ENCODE measurements at places on chromosomes 11 and 22.

DNA sequence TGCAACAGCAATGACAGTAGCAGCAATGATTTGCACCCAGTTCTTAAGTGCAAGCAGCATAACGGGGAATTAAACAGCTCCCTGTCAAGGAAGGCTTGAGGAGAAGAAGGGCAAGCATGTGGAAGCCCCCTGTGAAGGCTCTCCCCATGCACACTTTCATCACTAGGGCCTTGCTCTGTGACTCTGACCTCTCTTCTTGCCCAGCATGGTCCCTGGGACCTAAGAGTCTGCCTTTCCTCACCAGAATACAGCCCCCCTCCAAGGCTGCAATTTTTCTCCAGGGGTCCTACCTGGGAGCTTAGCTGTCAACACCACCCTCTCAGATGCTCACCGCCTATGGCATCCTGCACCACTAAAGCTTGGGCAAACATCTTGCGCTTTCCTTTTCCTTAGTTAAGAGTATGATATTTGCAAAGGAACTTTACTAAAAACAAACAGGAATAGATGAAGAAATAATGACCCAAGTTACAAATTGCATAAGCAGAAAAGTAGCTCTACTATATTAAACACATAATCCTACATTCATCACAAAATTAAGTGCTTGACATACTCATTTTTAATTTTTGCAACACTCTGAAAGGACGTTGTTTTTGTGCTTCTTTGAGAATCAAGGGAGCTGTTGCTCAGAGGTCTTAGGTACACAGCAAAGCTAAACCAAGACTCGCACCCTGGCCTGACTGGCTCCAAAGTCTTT lies 187.6 kb downstream of the ADAMTS15 start:
- no peak for DNase-seq

DNA sequence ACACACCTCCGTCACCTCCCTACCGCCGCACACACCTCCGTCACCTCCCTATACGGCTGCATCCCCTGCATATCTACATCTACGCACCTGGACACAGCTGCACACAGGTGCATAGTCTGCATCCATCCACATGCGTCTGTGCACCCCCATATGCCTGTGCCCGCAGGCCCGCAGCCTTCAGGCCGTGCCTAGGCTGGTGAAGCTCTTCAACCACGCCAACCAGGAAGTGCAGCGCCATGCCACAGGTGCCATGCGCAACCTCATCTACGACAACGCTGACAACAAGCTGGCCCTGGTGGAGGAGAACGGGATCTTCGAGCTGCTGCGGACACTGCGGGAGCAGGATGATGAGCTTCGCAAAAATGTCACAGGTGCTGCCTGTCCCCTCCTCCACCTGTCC lies 4.8 kb downstream of the PKP3 start:
- DNase-seq, result no peak

DNA sequence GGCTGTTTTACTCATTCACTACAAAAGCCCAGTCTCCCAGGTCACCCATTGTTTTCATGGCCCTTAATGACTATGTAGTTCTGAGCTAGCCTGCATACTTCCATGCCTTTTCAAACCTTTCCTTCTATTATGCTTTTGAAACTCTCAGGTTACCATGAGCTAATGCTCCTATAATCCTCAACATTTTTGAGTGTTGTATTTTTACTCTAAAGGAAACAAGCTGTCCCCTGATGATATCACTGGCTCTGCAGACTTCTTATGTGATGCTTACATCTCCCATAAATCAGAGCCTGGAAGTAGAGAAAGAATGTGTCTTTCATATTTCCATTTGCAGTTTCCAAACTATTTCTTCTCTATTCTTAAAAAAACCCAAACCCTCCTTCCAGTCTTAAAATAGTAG lies 159.0 kb upstream of the RAG2 start:
- no peak for DNase-seq

GRCh38 chr11:9078113-9079086 lies 13.0 kb downstream of the SCUBE2 start:
- no peak for DNase-seq

GRCh38 chr11:87972133-87972532 lies 203.1 kb downstream of the RAB38 start:
- DNase-seq, result no peak

DNA sequence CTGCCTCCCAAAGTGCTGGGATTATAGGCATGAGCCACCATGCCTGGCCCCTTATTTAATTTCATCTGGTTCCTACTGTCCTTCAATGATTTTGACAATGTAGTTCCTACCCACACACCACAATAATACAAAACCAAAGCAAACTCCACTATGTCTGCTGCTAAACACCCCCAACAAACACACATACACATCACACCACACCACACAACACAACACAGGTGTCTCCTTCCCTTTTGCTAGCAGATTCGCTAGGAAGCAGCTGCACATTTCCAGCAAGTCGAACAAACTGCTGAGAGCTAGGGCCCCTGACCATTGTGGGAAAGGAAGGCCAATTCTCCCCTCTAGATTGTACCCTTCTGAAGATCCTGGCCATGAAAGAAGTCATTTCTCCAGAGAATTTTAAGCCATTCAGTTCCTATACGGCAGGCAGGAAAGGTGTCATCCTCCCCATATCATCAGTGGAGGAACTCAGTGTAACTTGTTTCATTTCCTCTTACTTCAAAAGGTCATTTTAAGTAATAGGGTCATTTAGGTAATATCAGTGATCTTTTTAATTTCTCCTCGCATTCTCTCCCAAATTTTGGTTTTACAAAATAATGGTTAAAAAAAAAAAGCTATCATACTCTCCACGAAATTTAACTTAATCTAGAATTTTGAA lies 18.5 kb downstream of the NUMA1 start:
- no peak for DNase-seq
